ENCODE measurements at places on chromosomes 2 and 18. TPM values are rescaled to one million over a fixed set of nuclear protein-coding genes. Genes with fewer than 3 reads are reported as not detected.

The KIF5C gene
- total RNA-seq, result under 0.01 TPM

The OTOS gene
- total RNA-seq, result not detected

The VWC2L gene
- total RNA-seq, result under 0.01 TPM

The FSIP2 gene
- 0.86 TPM for total RNA-seq

The NRBP1 gene
- 110 TPM for total RNA-seq

The ACKR3 gene
- not detected for total RNA-seq

The SCN3A gene
- under 0.01 TPM for total RNA-seq

The ARHGAP28 gene
- 6.0 TPM for total RNA-seq

The KCNJ3 gene
- not detected for total RNA-seq

The TCF4 gene
- total RNA-seq, result 84.6 TPM

The GPR55 gene
- not detected for total RNA-seq

The SEPTIN10 gene
- 73.1 TPM for total RNA-seq

The SLC11A1 gene
- 0.43 TPM for total RNA-seq

The HJURP gene
- total RNA-seq, result 27.2 TPM

The ATP6V1B1 gene
- not detected for total RNA-seq

The ARHGAP25 gene
- 3.5 TPM for total RNA-seq

The PPP1R1C gene
- 0.32 TPM for total RNA-seq

The SLC14A1 gene
- 0.86 TPM for total RNA-seq
